ENCODE measurements at places on chromosomes 1 and 21.

DNA sequence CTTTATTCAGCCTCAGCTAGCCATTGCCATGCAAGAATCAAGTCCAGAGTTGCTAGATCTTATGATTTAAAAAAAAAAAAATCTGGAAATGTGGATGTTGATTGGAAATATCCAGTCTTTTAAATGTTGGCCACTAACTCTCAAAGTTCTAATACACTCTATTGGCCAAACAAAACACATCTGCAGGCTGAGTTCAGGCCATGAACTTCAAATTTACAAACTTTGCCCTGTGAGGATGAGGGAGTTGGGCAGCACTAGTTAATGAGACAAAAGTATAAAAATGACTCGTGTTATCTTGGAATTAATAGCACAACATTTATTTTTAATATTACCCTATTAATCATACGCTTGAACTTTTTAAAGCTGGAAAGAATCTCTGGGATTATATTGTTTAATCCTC is 432.3 kb downstream of the PLPP3 start:
- DNase-seq = no peak

- peak; percentile 87 for DNase-seq
Observed at GRCh38 chr1:10507111-10507879, 32.5 kb downstream of the PEX14 start.

- no peak for DNase-seq
Observed at GRCh38 chr1:15354580-15354965, 55.1 kb upstream of the EFHD2 start.

GRCh38 chr1:24558455-24558854 is 2.6 kb downstream of the NCMAP start:
- DNase-seq = no peak

DNA sequence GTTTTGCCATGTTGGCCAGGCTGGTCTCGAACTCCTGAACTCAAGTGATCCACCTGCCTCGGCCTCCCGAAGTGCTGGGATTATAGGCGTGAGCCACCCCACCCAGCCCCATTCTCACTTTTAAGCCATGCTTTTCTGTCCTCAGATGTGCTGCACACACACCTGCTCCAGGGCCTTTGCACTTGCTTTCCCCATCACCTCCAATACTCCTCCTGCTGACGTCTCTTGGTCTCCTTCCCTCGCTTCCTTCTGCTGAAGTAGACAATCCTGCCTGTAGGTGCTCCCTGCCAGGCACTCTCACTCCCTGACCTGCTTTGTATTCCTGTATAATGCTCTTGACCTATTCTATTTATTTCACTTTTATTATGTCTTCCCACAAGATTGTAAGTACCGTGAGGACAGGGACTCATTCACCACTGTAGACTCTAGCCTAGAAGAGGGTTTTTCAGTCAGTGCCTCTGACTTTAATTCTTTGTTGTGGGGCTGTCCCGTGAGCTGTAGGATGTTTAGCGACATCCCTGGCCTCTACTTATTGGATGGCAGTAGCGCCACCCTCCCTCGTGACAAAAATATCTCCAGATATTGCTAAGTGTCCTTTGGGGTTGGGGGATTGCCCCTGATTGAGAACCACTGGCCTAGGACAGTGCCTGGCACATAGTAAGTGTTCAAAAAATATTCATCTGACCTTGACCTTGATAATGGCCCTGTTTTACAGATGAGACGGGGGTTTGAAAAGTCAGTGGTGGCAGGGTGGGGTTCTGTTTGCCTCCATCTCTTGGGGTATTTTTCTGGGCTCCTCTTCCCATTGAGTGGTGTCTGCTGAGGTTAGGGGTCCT is 4.6 kb downstream of the TNFRSF1B start:
- DNase-seq = no peak

- no peak for DNase-seq
Observed at GRCh38 chr1:162672622-162673260, 40.5 kb downstream of the DDR2 start.

GRCh38 chr1:147651466-147651865 is 18.9 kb downstream of the ACP6 start:
- no peak for DNase-seq

GRCh38 chr1:1366699-1367066 is 8.3 kb downstream of the AURKAIP1 start:
- DNase-seq = no peak

DNA sequence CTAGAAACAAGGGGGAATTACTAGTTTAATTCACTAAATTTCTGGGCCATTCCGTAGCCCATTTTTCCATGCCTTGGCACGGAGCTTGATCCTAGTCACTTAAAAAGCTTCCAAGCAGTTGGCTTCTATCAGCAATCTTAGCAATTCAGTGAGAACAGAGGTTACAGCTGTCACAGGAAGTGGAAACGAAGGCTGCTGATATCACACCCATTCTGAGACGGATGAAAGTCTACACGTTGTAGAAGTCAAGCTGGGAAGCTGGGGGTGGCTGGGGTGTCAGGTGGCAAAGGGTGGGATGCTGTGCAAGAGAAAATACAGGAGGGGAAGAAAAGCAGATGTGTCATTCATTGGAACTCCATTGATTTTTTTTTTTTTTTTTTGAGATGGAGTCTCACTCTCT is 11.8 kb upstream of the STMN1 start:
- no peak for DNase-seq

GRCh38 chr1:37817481-37817880 is 9.5 kb upstream of the YRDC start:
- DNase-seq = peak; percentile 68

DNA sequence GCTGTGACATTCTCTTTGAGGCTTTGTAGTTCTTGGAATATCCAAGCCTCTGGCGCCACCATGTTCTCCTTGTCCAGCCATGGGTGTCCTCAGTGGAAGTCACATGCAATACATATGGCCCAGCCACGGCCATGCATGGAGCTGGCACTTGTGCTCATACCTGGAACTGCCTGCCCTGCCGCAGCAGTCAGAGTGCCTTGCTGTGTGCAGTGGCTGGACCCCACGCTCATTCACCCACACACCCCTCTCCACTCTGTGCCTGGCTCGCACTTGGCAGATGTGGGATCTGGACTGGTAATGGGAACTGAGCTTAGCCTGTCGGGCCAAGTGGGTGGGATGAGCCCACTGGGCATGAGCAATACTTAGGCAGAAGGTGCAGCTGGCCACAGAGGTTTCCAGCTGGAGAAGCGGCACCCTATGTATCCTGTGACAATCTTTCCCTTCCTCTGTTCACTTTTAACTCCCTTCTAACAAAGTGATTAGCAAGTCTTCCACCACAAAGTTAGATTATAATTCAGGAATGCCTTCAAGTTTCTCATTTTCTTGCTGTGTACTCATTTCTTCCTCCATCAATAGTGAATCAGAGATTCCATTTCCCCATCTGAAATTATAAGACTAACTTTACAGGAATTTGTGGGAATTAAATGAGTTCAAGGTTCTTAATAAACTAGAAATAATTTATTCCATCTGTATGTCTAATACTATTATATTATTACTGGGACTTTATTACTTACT is 351.6 kb upstream of the NCAM2 start:
- DNase-seq = no peak

- DNase-seq = no peak
Observed at GRCh38 chr1:32676945-32677344, 25.6 kb downstream of the SYNC start.

All from H7 (cell line).